ENCODE measurements at places on chromosomes 11 and 22. TPM values are rescaled to one million over a fixed set of nuclear protein-coding genes. Genes with fewer than 3 reads are reported as not detected.

Gene DMC1
- total RNA-seq, result not detected

Gene MPZL2
- 19.7 TPM for total RNA-seq

Gene VPREB3
- not detected for total RNA-seq

Gene PDGFB
- total RNA-seq, result 7.0 TPM

Gene MAJIN
- 0.78 TPM for total RNA-seq

Gene ZNF280B
- total RNA-seq, result 0.33 TPM

Gene MRGPRX4
- total RNA-seq, result not detected

DNA sequence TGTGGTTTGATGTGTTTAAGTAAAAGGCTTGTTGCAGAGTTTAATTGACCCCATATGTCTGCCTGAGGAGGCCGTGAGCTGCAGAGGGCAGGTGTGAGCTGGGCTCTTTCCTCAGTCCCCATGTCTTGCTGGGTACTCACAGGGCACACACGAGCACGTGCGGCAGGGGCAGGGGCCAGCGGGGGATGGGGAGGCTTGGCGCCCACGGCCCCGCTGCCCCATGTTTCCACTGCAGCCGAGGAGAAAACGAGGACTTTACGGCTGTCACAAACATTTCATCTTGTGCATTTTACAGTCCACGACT is 24.7 kb upstream of the CCDC188 start:
- no peak overlapping the region for H3K27ac ChIP-seq
- no peaks in the 10 kb centered on the region for H3K27me3 ChIP-seq
- DNase-seq, result no peak
- no peaks in the 10 kb centered on the region for H3K36me3 ChIP-seq

- H3K4me3 ChIP-seq, result no peak overlapping the region
- H3K4me1 ChIP-seq, result no peaks in the 10 kb centered on the region
- H3K36me3 ChIP-seq, result no peaks in the 10 kb centered on the region
- H3K27ac ChIP-seq, result no peak overlapping the region
- no peak for DNase-seq
- H3K27me3 ChIP-seq, result no peaks in the 10 kb centered on the region
Measured at GRCh38 chr11:77152846-77153245, 24.8 kb downstream of the MYO7A start.

GRCh38 chr11:117020869-117021564 is 77.2 kb downstream of the SIK3 start:
- H3K4me3 ChIP-seq, result no peak overlapping the region
- DNase-seq, result no peak
- peaks cover 55% of the 10 kb centered on the region for H3K4me1 ChIP-seq
- peak overlapping the region; percentile 48 for H3K27ac ChIP-seq

GRCh38 chr11:116171271-116172140 is 601.3 kb downstream of the BUD13 start:
- no peaks in the 10 kb centered on the region for H3K4me1 ChIP-seq
- no peak overlapping the region for H3K4me3 ChIP-seq
- no peaks in the 10 kb centered on the region for H3K27me3 ChIP-seq
- DNase-seq, result no peak
- no peaks in the 10 kb centered on the region for H3K36me3 ChIP-seq
- H3K27ac ChIP-seq, result no peak overlapping the region

GRCh38 chr11:95790933-95791708 is 823 bp downstream of the CEP57 start:
- H3K36me3 ChIP-seq, result no peaks in the 10 kb centered on the region
- DNase-seq, result peak; percentile 76
- peak overlapping the region; percentile 98 for H3K27ac ChIP-seq
- H3K4me1 ChIP-seq, result peaks cover 50% of the 10 kb centered on the region

- no peak overlapping the region for H3K4me3 ChIP-seq
- no peak for DNase-seq
- no peak overlapping the region for H3K27ac ChIP-seq
- H3K4me1 ChIP-seq, result no peaks in the 10 kb centered on the region
- no peaks in the 10 kb centered on the region for H3K27me3 ChIP-seq
Measured at GRCh38 chr11:38547462-38547861, 1949.4 kb upstream of the RAG2 start.

DNA sequence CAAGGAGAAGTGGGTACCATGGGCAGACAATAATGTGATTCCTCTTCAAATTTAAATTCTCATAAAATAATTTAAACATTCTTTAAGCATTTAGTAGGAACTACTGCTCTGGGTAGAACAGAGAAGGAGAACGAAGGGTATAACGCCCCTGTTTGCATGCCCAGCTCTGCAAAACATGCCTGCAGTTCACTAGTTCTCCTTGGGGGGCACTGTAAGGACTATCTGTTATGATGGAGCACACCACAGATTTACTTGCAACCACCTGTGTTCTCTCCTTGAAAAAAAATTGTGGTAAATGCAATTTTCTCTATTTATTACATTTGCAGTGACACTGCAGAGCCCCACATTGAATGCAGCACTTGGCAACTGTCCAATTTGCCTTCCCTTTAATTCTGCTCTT is 100.3 kb downstream of the GUCY1A2 start:
- H3K4me1 ChIP-seq, result no peaks in the 10 kb centered on the region
- H3K27me3 ChIP-seq, result no peaks in the 10 kb centered on the region
- no peaks in the 10 kb centered on the region for H3K36me3 ChIP-seq

DNA sequence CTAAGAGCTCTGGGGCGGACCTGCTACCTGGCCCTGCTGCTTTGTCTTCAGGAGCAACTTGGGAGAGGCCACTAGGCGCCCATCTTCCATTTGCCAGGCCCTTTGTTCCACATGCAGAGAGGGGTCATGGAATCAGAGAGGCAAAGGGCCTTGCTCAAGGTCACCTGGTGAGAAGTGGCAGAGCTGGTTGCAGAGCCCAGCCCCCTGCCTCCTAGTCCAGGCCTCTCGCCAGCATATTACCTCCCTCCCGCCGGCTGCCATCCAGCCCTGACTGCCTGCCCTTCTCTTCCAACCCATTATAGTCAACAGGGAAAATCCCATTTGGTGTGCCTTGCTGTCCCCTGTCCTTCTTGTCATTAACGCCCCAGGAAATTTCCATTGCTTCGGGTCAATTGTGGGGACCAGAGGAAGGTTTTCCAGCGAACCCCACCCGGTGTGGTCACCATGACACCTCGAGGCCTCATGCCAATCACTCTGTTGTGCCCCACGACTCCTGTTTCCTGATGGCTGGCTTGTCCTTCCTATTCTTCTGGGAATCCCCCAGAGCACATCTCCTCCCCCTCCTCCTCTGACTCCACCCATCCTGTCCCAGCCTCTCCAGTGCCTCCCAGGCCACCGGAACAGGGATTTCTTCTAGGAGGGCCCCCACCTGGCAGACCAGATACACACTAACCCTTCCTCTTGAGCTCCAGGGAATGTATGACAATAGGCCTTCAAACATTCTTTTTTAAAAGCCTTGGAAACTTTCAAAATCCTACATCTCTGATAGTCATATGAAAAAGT is 77.0 kb downstream of the NECTIN1 start:
- no peak overlapping the region for H3K4me3 ChIP-seq
- H3K27ac ChIP-seq, result no peak overlapping the region
- no peaks in the 10 kb centered on the region for H3K36me3 ChIP-seq
- H3K27me3 ChIP-seq, result no peaks in the 10 kb centered on the region
- peaks cover 12% of the 10 kb centered on the region for H3K4me1 ChIP-seq

- H3K4me1 ChIP-seq, result peaks cover 21% of the 10 kb centered on the region
- no peak overlapping the region for H3K27ac ChIP-seq
- no peak overlapping the region for H3K4me3 ChIP-seq
- H3K36me3 ChIP-seq, result no peaks in the 10 kb centered on the region
- DNase-seq, result no peak
Measured at GRCh38 chr11:47464483-47464882, 15.5 kb upstream of the RAPSN start.

- no peaks in the 10 kb centered on the region for H3K4me1 ChIP-seq
- H3K27me3 ChIP-seq, result no peaks in the 10 kb centered on the region
- no peak overlapping the region for H3K4me3 ChIP-seq
- no peak for DNase-seq
Measured at GRCh38 chr11:111947143-111947542, 10.0 kb downstream of the DIXDC1 start.

- no peaks in the 10 kb centered on the region for H3K36me3 ChIP-seq
- no peak for DNase-seq
- no peak overlapping the region for H3K4me3 ChIP-seq
- no peaks in the 10 kb centered on the region for H3K4me1 ChIP-seq
- H3K27me3 ChIP-seq, result no peaks in the 10 kb centered on the region
- no peak overlapping the region for H3K27ac ChIP-seq
Measured at GRCh38 chr11:91686700-91687099, 537.9 kb upstream of the FAT3 start.

- DNase-seq, result no peak
- no peak overlapping the region for H3K4me3 ChIP-seq
- H3K27ac ChIP-seq, result no peak overlapping the region
- H3K27me3 ChIP-seq, result no peaks in the 10 kb centered on the region
Measured at GRCh38 chr22:47035425-47035881, 273.0 kb downstream of the TBC1D22A start.

DNA sequence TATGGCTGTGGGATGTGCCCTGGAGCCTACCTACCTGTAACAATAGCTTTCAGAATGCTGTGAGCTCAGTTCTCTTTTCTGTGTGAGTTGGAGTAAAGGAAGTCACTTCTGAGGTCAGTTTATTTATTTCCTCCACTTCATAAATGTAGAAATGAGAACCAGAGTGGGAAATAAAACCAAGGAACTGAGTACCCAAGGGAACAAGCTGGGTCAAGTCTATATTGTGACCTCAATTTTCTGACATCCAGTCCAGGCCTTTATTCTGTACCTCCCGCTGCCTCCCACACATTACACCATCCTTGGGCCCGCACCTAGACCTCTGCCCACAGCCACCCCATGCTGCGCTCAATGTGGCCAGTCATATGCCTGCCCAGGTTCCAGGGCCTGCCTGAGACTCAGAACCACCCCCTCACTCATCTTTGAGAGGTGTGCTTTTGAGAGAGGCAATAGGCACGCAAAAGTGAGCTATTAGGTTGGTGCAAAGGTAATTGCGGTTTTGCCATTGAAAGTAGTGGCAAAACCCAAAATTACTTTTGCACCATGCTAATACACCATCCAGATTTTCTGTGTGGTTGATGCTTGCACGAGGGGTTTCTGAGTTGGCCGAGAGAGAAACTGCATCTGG is 9.8 kb downstream of the MS4A6E start:
- no peaks in the 10 kb centered on the region for H3K27me3 ChIP-seq
- H3K4me1 ChIP-seq, result no peaks in the 10 kb centered on the region

DNA sequence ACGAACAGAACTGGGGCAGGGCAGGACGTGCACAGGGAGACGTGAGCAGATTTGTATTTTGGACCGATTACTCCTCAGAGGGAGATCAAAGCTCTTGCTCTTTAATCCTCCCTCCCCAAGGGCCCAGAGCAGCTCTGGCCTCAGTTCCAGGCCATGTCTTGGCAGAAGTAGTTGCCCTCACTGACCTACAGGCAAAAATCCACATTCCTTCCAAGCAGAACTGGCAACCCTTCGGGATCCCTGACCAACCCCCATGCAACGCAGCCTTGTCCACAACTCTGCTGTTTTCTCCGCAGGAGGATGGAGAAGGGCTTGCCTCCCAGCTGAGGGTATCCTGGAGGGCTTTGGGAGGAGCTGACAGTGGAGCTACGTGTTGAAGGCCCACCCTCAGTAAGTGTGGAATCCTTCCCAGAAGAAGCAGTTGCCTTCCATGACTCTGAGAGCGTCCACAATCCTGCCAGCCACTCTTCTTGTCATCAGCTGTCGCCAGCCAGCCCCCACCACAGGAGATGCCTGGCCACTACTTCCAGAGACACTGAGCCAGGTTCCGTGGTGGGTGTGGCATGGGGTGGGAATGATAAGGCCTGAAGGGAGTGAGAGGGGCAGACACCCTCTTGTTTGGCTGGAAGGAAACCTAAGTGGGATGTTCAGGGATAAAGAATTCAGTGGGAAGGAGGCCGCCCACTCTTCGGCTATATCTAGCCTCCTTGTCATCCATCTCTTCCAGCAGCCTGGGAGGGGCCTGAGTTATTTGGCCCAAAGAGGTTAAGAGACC is 68.1 kb downstream of the PDE2A start:
- no peaks in the 10 kb centered on the region for H3K27me3 ChIP-seq
- H3K4me3 ChIP-seq, result no peak overlapping the region
- DNase-seq, result no peak
- no peak overlapping the region for H3K27ac ChIP-seq

- no peaks in the 10 kb centered on the region for H3K36me3 ChIP-seq
- no peaks in the 10 kb centered on the region for H3K4me1 ChIP-seq
- H3K27ac ChIP-seq, result no peak overlapping the region
- DNase-seq, result no peak
- no peak overlapping the region for H3K4me3 ChIP-seq
Measured at GRCh38 chr22:47286590-47286989, 524.1 kb downstream of the TBC1D22A start.

- no peaks in the 10 kb centered on the region for H3K4me1 ChIP-seq
- no peaks in the 10 kb centered on the region for H3K36me3 ChIP-seq
- H3K27ac ChIP-seq, result no peak overlapping the region
Measured at GRCh38 chr11:134901955-134902918, 490.2 kb upstream of the B3GAT1 start.

GRCh38 chr11:3203221-3204043 is 15.2 kb downstream of the MRGPRG start:
- peaks cover 9% of the 10 kb centered on the region for H3K4me1 ChIP-seq
- DNase-seq, result peak; percentile 45
- no peak overlapping the region for H3K27ac ChIP-seq
- peaks cover 13% of the 10 kb centered on the region for H3K27me3 ChIP-seq
- no peak overlapping the region for H3K4me3 ChIP-seq

DNA sequence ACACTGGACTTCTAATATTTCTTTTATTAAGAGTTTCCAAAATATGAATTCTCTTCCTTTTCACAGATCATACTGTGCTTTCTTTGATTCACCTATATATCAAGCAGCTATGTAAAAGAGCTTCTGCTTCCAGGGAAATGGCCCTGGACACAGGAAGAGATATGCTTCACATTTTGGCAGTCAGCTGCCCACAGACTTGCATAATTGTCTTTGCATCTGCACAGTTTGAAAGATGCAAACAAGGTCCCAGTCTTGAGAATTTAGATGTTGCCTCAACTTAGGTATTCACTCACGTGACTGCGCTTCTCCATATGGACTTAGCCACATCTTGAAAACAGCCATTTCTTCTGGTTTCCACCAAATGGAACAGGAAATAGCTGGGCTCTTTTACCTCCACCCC is 92.3 kb upstream of the POU2AF2 start:
- DNase-seq, result no peak
- H3K27ac ChIP-seq, result no peak overlapping the region
- H3K4me3 ChIP-seq, result no peak overlapping the region
- no peaks in the 10 kb centered on the region for H3K36me3 ChIP-seq

GRCh38 chr11:43997022-43997660 is 50.6 kb upstream of the ACCSL start:
- H3K4me1 ChIP-seq, result no peaks in the 10 kb centered on the region
- H3K36me3 ChIP-seq, result no peaks in the 10 kb centered on the region
- no peak for DNase-seq
- no peaks in the 10 kb centered on the region for H3K27me3 ChIP-seq
- H3K27ac ChIP-seq, result no peak overlapping the region

- no peak overlapping the region for H3K4me3 ChIP-seq
- no peaks in the 10 kb centered on the region for H3K27me3 ChIP-seq
- no peak for DNase-seq
- no peaks in the 10 kb centered on the region for H3K36me3 ChIP-seq
Measured at GRCh38 chr11:118699506-118700220, 20.2 kb upstream of the TREH start.

- H3K27me3 ChIP-seq, result no peaks in the 10 kb centered on the region
- no peak overlapping the region for H3K27ac ChIP-seq
- no peak for DNase-seq
- H3K4me1 ChIP-seq, result peaks cover 48% of the 10 kb centered on the region
Measured at GRCh38 chr11:111729071-111729830, 36.9 kb downstream of the PPP2R1B start.
